ENCODE measurements at places on chromosomes 4 and X.

GRCh38 chr4:70705183-70706043 is 16.4 kb upstream of the RUFY3 start:
- peak; percentile 84 for DNase-seq

DNA sequence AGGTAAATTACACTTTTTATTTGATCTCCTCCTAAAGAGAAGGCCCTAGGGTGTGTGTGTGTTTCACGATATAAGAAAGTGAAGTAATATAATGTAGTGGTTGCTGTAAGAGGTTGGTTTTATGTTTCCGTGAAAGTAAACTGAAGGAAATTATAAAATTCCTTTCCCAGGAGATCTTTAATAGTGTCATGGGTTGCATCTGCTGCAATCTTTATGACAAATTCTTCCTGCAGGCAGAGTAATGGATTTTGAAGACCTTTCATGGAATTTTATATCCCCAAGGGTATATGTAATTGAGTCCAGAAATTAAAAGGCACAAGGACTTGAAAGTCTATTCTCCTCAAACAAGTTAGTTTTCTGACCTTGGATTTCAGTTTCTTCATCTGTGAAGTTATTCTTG is 538.6 kb downstream of the ANKRD50 start:
- DNase-seq = no peak

DNA sequence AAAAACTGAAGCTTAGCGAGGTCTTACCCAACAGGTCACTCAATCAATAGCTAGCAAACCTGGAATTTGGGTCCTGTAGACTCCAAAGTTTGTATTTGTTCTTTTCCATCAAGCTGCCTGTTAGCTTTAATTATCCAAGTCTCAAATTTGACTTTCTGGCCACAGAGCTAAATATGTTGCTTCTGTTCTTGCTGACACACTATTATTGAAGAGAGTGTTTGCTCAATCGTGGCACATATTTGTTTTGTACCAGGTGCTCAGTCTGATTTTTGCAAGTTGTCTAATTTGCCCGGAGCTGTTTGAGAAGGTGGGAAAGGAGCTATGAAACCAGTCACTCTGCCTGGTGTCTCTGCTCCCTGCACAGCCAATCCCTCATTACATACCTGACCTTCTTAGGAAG is 41.7 kb upstream of the FRMD7 start:
- DNase-seq = no peak

- DNase-seq = no peak
Measured at GRCh38 chrX:3129256-3129655, 88.0 kb downstream of the ARSF start.

DNA sequence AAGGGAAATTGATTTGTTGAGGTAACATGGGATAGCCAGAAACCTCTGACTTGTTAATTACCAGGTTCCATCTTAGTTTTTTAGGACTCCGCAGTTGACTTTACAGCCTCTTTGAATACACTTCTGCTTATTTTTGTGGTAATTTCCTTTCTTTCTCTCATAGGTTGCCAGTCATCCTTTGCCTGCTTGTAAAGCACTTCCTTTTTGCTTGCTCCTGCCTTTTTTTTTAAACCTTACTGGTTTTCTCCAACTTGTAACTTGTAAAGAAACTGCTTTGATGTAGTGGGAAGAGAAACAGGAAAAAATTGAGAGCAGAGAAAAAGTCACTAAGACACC is 2.6 kb downstream of the PGK1 start:
- no peak for DNase-seq

GRCh38 chrX:16930392-16930791 is 16.1 kb upstream of the REPS2 start:
- DNase-seq = no peak

DNA sequence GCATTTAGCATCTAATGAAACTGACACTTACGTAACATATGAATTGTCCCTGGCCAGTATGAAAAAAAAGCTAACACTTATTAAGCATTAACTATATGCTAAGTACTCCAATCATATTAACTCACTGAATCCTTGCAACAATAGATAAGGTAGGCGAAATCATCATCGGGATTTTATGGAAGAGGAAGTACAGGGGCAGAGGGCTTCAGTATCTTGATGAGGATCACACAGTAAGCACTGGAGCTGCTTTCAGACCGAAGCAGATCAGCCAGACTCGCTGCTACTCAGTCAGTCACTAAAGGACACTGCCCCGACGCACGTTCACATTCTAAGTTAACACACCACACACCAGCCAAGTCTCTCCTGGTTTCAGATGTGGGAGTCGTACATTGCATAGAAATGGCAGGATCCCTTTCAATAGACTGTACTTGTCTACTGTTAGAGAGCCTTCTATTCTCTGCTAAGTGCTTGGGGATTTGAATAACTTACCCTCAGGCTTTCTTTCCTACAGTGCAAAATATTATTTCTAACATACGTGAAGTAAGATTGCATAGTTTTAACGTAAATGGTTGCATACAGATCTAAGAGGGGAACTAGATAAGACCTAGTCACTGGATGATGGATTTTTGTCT is 540.2 kb upstream of the TENM3 start:
- no peak for DNase-seq

GRCh38 chr4:26238426-26238777 is 82.4 kb upstream of the RBPJ start:
- no peak for DNase-seq

DNA sequence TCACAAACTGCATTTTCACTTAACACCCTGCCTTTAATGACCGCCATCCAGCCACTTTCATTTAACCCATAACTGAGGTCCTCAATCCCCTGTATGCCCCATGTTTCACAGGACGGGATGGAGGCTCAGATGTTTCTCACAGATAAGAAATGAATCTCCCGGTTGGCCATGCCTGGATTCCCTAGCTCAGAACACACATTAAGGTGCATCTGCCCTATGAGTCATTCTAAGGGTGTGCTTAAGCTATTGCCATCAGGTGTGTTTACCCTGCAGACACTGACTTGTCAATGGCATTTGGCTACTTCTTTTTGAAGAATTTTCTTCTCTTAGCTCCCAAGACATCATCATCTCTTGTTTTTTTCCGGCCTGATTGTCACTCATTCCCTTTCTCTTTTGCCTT is 222.6 kb upstream of the SMIM31 start:
- no peak for DNase-seq

DNA sequence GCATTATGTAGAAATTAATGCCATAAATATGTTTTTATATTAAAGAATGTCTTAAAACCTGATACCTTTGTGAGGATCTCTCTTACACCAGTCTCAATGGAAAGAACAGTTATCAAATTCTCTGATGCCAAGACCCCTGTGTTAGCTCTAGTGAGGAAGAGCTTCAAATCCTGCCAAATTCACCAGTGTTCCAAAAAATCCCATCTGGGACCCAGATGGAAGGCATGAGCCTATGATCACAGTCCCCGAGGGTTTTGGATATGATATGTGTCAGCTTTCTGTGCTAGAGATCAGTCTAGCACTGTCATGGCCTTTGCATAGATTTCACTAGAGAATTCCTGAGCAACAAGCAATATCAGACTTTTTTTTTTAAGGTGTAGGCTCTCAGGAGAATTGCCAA is 412.1 kb downstream of the UBE2NL start:
- no peak for DNase-seq

GRCh38 chrX:17361620-17362019 is 13.4 kb upstream of the NHS start:
- peak; percentile 42 for DNase-seq

DNA sequence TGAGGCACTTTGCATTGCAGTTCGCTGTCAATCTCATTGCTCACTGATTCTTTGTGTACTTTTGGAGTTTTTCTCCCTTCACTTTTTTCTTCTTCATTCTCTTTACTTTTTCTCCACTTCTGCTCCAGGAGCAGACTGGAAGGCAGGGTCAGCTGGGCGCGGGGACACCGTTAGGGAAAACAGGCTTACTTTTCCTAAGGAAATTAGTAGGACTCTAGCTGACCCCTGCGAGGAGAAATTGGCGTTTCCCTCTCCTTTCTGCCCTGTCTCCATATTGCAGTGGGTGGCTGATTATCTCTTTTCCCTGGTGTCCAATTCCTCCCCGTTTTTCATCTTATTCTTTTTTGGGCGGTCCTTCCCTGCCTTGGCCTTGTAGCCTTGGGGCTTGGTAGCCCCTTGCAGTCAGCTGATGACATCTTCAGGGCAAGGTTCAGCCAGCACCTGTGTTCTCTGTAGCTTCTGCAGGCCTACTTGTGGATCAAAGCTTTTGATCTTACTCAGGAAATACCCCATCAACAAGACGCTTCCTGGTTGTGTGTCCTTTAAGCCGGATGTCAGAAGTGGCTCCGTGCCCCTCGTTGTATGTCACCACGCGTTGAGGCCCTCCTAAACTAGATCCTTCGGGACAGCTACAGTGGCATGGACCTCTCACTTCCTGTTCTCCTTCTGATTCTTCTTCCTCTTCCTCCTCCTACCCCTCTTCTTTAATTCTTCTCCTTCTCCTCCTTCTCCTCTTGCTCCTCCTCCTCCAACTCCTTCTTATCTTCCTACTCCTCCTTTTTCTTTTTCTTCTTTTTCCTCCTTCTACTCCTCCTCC is 36.1 kb downstream of the NBDY start:
- DNase-seq = no peak
